ENCODE measurements at places on chromosomes 5 and 9.

- no peak for DNase-seq
These were observed 2.3 kb downstream of the EIF4E1B start for GRCh38 chr5:176632745-176633144.

DNA sequence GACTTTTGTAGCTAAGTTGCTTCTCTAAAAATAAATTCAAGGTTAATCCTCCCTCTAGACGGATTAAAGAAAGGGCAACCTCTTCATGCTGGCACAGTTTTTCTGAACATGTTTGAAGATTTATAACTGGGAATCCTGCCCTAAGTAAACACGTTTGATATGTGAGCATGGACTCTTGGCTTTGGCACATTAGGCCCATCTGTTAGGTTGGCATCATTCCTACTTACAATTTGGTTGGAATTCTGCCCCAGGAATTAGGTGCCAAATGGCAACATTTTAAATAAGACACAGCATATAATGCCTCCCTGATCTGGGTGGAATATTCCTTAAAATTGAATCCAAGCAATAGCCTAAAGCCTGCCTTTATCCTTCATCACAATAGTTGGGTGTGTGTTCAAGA, 372.3 kb upstream of the CDH18 start:
- no peak for DNase-seq

GRCh38 chr5:138668451-138669380, 84.5 kb upstream of the CTNNA1 start:
- no peak for DNase-seq

DNA sequence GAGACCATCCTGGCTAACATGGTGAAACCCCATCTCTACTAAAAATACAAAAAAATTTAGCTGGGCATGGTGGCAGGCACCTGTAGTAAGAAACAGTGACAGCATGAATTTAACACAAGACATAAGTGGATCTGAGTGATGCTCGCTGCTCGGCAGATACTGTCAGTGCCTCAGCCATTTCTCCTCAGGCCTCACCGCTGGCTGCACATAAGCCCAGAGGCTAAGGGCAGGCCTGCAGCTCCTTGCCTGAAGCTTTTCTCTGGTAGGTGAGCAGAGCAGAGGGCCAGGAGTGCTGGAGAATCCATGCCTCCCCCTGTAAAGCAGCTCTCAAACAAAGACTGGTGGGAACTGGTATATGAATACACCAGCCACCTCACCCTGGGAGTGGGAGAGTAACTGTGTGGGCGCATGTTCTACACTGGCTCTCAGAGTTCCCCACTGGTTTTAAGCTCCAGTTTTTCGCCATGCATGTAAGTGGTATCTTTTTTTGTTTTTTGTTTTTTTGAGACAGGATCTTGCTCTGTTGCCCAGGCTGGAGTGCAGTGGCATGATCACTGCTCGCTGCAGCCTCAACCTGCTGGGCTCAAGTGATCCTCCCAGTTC, 10.3 kb upstream of the CD72 start:
- DNase-seq, result no peak

- no peak for DNase-seq
These were observed 756 bp downstream of the VAV2 start for GRCh38 chr9:133991214-133991921.

GRCh38 chr5:95937607-95938152, 24.0 kb downstream of the ELL2 start:
- DNase-seq, result no peak

DNA sequence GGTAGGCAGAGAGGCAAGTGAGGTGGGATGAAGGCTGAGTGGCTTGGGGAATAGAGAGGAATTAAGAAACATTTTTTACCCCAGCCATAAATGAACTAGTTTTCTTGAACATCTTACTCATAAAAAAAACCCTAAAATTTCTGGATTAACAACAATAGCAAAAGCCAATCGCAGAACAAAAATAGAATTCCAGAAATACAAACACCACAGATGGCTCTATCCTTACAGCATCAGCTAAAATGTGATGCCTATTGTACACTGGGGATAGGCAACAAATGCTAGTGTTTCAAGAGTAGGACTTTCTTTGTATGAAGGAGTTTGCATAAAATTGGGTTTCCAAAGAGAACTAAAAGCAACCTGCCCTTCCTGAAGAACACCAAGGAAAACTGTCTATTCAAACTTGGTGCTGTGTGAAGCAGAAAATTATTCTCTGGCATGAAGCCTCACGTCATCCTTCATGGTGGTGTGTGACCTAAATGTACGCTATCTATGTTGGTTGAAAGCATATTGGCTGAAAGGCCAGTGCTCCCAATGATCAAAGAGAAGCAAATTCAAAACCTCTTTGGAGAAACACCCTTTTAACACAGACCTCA, 82.9 kb downstream of the JAKMIP2 start:
- no peak for DNase-seq

DNA sequence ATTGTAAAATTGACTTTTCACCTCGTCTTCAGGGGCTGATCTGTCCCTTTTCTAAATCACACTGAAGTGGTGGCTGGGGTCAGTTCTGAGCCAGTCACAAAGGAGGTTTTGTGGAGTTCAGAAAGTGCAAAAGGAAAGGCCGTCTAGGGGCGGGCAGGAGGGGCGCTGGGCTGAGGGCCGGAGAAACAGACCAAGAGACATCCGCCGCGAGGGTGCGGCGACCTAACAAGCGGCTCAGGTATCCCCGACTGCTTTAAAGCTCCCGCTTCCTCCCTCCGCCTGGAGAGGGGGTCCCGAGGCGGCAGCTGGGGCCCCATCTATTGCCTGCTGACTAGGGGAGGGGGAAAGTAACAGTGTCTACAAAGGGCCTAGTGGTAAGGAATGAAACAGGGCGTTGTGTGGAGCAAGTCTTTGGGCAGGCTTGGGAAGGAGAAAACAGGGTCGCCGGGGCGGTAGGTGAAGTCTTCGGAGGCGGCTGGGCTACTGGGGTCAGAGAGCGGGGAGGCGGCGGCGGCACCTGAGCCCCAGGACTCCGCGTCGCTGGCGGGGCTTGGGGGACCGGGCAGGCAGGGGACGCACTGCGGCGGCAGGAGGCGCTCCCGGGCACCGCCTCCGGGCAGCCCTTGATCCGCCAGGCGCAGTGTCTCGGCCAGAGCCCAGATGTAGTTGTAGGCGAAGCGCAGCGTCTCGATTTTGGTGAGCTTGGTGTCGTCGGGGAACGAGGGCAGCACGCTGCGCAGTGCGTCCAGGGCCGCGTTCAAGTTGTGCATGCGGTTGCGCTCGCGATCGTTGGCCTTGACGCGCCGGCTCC, 950 bp downstream of the NEUROG1 start:
- no peak for DNase-seq

DNA sequence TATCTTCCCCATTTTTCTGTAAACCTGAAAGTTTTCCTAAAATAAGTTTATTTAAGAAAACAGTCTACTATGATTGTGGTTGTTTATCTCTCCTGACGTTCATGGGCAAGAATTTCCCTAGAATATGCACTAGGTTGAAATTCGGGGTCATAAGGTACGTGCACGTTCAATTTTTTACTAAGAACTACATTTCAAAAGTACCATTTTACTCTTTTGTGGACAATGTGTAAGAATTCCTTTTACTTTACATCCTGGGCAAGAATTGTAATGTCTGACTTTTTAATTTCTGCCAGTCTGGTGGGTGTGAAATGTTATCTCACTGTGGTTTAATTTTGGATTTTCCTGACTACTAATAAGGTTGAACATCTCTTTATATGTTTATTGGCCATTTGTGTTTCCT, 12.4 kb downstream of the IL5 start:
- no peak for DNase-seq

DNA sequence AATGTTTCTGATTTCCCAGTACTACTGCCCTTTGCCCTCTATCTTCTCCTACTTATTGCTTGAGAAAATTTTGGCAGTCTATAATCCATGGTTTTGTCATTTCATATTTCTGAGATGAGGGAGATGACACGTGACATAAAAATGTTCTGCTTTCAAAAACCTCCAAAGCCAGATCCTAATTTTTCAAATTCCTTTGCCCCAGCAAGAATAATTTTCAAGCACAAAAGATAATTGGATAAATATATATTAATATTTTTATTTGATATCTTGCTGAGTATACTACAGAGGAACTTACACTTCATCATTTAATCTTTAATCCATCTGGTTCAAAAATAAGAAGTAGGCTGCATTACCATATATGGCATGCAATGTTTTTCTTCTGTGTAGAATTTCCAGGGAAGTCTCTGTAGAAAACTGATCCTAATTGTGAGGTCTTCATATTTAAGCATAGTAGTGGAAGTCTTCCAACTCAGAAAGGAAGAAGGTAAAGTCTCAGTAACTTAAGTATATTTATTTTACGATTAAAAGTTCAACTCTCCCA, 1738.8 kb downstream of the EFNA5 start:
- no peak for DNase-seq

GRCh38 chr5:142864290-142865260, 94.4 kb downstream of the ARHGAP26 start:
- DNase-seq, result no peak

DNA sequence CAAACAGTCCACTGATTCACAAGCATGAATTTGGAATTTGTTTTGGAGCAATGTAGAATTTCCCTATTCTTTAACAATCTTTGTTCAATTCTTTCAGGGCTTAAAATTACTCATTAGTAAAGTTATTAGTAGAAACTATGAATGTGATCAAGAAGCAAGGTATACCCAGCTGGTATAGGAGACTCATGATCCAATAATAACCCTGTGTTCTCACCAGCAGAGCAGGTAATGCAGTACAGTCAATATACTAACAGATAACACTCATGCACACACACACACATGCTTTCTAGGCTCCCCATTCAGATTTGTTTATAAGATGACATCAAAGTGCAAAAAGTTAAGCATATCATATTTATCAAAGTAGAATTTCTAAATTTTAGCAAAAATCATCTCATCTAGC, 445.2 kb downstream of the ELAVL2 start:
- no peak for DNase-seq

- no peak for DNase-seq
These were observed 45.4 kb upstream of the STARD4 start for GRCh38 chr5:111557686-111558085.

GRCh38 chr9:125732562-125732961, 14.6 kb upstream of the PBX3 start:
- DNase-seq, result no peak

DNA sequence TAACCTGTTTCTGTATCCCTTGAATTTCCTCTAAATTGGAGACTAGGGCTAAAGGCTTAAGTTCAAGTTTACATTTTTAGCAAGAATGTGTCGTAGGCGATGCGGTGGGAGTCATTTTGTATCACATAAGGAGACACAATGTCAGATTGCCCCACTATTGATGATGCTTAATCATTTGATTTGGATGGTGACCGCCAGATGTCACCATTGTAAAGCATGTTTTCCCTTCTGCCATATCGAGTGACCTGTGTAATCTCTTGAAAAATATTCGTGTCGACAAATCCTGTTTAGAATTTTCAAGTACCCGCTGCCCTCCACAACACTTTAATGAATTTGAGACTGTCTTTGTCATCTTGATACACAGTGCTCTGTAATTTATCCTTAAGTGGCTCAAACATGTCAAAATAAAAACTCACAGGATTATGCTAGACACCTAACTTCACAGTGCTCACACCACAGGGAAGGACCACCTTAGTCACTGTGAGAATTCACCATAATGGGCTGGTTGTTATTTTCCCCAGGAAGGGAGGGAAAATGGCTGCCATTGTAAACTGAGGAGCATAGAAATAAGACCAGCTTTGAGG, 34.5 kb upstream of the SLC46A2 start:
- DNase-seq, result peak; percentile 10

DNA sequence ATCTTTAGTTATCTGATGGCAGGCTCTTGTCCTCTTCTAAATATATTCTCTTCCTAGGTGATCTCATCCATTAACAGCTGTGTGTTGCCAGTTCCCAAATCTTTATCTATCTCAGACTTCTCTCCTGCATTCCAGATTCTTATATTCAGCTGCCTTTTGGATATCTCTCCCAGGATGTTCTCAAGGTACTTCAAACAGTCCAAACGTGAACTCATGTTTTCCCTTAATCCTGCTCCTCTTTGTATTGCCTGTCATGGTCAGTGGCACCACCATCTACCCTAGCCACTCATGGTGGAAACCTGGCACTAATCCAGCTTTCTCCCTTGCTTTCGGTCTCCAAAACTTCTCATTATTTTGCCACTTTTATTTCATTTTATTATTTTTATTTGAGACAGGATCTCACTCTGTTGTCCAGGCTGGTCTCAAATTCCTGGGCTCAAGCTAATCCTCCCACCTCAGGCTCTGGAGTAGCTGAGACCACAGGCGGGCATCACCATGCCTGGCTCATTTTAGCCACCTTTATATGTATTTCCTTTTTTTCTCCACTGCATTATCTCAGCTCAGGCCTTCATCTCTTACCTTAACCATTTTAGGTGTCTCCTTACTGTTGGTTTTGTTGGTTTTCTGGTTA, 3.8 kb downstream of the ZFYVE16 start:
- no peak for DNase-seq

GRCh38 chr9:95813923-95814322, 61.6 kb upstream of the ERCC6L2 start:
- DNase-seq, result no peak

- no peak for DNase-seq
These were observed 552.4 kb upstream of the DAB2 start for GRCh38 chr5:39977066-39977655.

DNA sequence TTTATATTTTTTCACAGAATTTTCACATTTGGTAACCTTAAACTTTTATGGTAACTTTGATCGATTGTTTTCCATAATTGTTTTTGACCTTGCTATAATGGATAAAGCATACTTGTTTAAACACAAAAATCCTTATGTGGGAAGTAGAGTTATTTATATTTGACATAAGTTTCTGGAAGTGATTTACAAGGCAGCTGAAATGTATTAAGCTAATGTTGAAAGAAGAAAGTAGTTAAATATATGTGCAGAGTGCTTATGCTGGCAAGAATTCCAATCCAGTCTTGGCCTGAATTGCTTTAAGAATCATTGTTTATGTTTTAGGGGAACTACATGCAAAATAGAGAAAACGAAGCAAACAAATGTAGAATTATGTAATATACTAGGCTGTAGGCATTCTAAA, 763.6 kb downstream of the TAF11L14 start:
- DNase-seq, result no peak

DNA sequence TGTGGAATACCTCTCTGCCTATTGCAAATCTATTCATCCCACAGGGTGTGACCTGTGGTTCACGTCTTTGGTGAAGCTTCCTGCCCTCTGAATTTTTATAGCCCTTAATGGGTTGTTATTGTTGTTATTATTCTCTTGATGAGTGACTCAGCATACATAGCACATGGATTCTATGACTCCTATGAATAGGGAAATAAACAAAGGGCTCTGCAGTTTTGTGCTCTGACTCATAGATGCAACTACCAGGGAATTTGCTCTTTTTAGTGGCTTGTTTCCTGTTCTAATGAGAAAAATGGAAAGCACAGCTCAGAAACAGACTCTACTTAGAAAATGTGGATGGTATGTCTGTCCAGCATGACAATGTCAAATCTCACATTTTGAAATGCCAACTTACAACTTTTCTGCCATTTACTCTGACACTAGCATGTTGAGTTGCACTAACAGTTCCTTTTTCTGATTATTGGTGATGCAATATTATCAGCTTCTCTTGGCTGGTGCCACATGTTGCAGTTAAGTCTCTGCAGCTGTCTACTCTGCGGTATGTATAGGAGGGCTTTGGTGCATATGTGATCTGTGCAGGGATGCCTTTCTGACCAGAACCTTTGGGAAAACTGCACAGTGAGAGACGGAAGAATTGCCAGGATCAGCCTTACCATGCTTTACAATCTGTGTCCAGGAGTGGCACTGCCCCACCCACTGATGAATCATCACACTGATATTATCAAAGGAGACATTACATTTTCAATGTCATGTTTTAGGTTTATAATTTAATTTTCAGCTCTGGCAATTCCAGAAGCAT, 996.4 kb upstream of the WWC1 start:
- DNase-seq, result no peak

All from NCI-H2107 (cell line).